Body of pancreas (tissue), 4 donors: ENCODE measurements at places on chromosomes 16 and 17.
A peak's percentile ranks its signal among the peaks of the same experiment; 100 is the strongest.

- no peak for DNase-seq
Observed at GRCh38 chr16:2874032-2874911, 8.7 kb upstream of the FLYWCH2 start.

- DNase-seq: no peak
Observed at GRCh38 chr17:156094-156621, 18.8 kb downstream of the SCGB1C2 start.

GRCh38 chr16:72657164-72657563 is 390.8 kb downstream of the ZFHX3 start:
- no peak for DNase-seq

GRCh38 chr17:43570518-43570928 is 24.4 kb upstream of the ETV4 start:
- DNase-seq: no peak

- no peak for DNase-seq
Observed at GRCh38 chr17:30363715-30364202, 15.0 kb upstream of the CPD start.

GRCh38 chr17:65556910-65557348 is 4.5 kb downstream of the AXIN2 start:
- no peak for DNase-seq

DNA sequence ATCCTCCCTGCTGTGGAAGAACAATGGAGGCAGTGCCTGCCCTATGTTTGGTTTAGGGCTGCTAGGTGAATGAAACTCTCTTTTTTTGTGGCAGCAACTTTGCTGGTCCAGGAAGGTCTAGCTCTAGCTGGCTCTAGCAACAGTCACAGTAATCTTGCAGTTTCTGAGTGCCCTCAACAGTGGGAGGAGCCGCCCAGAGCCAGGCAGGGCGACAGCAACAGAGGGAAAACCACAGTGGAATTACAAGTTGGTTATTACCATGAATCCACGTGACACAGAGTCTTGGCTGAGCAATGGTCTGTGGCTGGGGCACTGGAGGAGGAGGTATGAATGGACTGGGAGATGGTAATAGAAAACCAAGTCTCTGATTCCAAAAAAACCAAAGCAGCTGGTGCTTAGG is 10.3 kb downstream of the HSPB9 start:
- DNase-seq: peak; percentile 79

DNA sequence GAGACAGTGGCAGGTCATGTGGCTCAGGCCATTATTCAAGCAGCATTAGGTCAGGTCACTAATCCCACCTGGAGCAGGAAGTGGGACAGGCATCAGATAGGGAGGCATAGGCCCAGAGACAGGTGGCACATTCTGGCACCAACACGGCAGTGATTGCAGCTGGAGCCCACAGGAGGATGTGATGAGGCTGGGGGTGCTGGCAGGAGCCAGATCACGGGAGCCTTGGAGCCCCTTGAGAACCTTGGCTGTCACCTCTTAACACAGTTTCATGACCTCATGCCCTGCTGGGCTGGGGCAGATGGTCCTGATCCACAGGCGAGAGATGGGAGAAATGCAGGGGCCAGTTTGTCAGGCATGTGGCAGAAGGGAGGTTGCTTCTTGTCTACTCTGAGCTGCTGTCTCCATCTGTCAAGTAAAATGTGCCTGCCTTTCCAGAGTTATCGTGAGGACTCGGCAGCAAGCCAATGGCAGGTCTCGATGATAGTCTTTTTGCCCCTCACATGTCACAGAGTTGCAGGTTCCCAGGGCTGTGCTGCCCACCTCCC is 109.6 kb downstream of the CLEC16A start:
- no peak for DNase-seq

DNA sequence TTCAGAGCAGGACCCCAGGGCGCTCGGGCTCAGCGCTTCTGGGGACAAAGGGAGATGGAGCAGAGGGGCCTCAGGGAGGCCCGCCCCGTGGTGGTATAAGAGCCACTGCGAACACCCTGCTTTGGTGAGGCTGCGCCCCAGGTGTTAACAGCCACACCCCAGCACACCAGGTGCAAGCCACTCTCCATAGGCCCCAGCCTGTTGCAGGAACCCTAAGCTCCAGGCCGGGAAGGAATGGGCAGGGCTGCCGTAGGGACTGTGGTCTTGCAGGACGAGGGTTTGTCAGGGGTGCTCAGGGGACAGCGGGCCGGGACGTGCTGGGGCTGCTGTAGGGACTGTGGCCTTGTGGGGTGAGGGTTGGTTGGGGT is 17.0 kb upstream of the SSTR5 start:
- DNase-seq: no peak

DNA sequence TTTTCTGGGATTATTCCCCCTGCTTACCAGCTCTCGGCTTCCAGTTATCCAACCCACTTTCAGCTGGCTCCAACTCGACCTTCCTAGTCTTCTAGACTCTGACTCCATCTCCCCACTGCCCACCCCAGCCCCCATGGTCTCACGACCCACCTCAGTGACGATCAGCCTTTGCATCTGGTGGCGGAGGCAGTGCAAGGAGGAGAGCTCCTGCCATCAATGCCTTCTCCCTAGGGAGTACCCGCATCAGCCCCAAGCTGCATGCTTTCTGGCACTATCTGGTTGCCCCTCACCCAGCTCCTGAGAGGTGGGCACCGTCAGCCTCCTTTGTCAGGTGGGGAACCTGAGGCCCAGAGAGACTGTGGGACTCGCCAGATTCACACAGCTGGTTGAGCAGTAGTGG is 72.6 kb upstream of the RPL38 start:
- no peak for DNase-seq

GRCh38 chr17:28366605-28367004 is 1.6 kb upstream of the SEBOX start:
- DNase-seq: no peak

- DNase-seq: peak; percentile 24
Observed at GRCh38 chr17:20852239-20852989, 190.4 kb downstream of the USP22 start.

- DNase-seq: no peak
Observed at GRCh38 chr16:2777903-2778629, 986 bp upstream of the ELOB start.
